ENCODE measurements at places on chromosomes 6 and 20. TPM values are rescaled to one million over a fixed set of nuclear protein-coding genes. Genes with fewer than 3 reads are reported as not detected.

DNA sequence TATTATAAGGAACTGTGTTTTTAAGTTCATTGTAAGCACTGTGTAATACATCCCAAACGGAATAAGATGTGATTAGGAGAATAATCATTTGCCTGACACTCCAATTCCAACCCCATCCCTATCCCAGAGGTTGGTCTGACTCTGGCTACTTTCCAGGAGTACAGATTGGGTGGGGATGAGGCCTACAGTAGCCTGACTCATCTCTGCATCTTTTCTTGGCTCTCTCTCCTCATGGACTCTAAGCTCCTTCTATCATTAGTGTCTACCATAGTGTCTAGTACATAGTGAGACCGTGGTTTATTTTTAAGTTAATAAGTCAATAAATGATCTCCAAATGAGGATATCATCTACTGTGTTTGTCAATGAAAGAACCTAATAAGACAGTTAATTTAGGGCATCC lies 92.2 kb upstream of the CNKSR3 start:
- no peak for DNase-seq

The APMAP gene
- total RNA-seq: 38.4 TPM

GRCh38 chr6:42387336-42387735 lies 64.4 kb downstream of the TRERF1 start:
- DNase-seq: no peak

- DNase-seq: no peak
These were observed 544.9 kb upstream of the CITED2 start for GRCh38 chr6:139919107-139920026.

- DNase-seq: no peak
These were observed 1.1 kb downstream of the L3MBTL3 start for GRCh38 chr6:130019326-130020072.

- no peak for DNase-seq
These were observed 22.9 kb downstream of the TMC2 start for GRCh38 chr20:2559279-2559626.

GRCh38 chr6:3766214-3766613 lies 14.7 kb upstream of the PXDC1 start:
- DNase-seq: no peak

- no peak for DNase-seq
These were observed 3.2 kb upstream of the APCDD1L start for GRCh38 chr20:58518387-58518786.

DNA sequence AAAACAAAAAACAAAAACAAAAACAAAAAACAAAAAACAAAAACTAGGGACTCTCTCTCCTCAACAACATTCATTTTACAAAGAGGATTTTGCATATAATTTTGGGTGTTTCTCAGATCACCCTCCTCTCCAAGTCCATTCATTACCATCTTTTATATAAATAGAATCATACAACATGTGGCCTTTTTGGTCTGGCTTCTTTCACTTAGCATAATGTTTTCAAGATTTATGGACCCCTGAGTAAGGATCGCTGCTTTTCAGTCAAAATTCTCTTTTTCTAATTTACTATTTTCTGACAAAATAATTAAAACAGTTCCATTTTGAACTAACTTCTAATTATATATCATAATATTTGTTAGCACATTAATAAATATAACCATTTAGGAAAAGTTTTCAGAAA lies 94.8 kb downstream of the UBE3D start:
- DNase-seq: no peak

- DNase-seq: no peak
These were observed 134.6 kb upstream of the BTN3A2 start for GRCh38 chr6:26230351-26230750.

DNA sequence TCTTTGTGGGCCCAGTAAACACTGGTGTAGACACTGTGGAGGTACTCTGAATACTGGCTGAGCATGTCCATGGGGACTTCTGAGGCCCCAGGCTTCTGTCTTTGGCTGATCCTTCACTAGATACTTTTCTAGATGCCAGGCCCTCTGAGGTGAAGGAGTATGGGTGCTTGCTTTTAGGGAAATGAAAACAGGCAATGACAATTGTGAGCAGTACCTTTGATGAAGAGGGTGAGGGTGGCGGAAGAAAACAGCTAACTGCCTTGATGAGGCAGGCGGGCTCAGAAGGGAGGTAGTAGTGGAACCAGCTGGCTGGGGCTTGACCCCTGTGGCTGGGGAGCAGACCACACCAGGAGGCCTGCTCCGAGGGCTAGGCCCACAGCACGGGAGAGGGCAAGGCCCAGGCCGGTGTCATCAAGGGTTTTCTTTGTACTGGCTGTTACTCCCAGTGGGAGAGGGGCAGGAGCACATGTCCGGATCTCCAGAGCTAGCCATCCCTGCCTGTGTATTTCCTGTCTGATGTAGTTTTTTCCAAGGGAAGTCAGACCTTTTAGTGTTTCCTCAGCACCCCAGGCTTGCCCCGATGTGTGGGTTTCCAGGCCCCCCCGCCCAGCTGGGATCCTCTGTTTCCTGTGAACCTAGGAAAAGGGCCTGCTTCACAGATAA lies 3.9 kb downstream of the PLCG1 start:
- DNase-seq: no peak
